MV-4-11 (cell line): ENCODE measurements at places on chromosomes 7 and 10.
A peak's percentile ranks its signal among the peaks of the same experiment; 100 is the strongest.

GRCh38 chr10:80498833-80499741 lies 38.6 kb upstream of the SH2D4B start:
- peak; percentile 94 for DNase-seq

GRCh38 chr7:46999866-47000265 lies 582.0 kb downstream of the TNS3 start:
- DNase-seq: no peak

DNA sequence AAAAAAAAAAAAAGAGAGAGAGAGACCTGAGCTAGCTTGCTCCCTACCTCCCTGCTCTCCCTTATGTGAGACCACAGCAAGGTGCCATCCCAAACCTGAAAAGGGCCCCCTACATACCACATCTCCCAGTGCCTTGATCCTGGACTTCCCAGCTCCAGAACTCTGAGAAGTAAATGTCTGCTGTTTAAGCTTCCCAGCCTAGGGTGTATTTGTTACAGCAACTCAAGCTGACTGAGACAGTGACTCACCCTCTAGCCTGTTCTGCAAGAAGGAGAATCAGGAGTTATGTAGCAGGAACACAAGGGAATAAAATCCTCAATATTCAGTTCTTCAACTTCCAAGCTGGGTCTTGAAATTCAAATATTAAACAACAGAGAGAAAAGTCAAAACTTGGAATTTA lies 52.1 kb upstream of the TMEM72 start:
- DNase-seq: no peak

- DNase-seq: no peak
Measured at GRCh38 chr10:71355886-71356285, 36.8 kb downstream of the SLC29A3 start.

GRCh38 chr10:128086003-128086863 lies 40.0 kb downstream of the MKI67 start:
- peak; percentile 20 for DNase-seq

- DNase-seq: no peak
Measured at GRCh38 chr10:126956712-126957108, 51.5 kb downstream of the DOCK1 start.

GRCh38 chr7:29306319-29306991 lies 111.9 kb downstream of the CHN2 start:
- DNase-seq: no peak

DNA sequence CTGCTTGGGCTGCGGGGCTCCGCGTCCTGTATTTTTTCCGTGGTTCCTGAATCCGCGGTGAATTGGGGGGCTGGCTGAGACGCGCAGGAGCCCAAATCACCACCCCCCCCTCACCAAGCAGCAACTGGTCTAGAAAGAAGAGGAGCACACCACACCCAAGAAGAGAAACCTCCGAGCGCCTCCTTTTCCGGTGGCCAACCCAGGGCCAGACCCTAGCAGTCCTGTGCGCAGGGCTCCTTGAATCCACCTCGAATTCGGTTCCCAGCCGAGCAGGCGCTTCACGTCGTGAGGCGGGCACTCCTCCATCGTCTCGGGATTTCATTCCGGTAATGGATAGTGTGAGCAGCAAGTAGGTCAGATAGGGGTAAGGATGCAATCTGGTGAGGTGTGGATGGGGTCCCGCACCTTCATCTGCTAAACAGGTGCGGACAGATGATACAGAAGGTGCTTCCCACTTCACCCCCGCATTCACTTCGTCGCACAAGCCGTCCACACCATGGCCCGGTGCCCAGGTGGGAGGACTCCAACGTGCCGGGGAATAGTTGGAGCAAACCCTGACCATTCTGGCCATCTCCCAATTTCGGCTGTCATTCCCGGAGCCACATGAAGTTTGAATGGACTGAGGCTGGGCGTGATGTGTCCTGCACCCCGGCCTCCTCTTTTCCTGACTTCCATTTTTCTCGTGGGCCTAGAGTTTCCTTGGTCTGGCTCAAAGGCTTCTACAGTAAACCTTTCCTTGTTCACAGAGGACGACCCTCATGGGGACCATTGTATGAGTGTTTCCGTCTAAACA lies 19.8 kb upstream of the ZNF273 start:
- DNase-seq: no peak

- no peak for DNase-seq
Measured at GRCh38 chr10:127855976-127856375, 36.8 kb downstream of the CLRN3 start.

DNA sequence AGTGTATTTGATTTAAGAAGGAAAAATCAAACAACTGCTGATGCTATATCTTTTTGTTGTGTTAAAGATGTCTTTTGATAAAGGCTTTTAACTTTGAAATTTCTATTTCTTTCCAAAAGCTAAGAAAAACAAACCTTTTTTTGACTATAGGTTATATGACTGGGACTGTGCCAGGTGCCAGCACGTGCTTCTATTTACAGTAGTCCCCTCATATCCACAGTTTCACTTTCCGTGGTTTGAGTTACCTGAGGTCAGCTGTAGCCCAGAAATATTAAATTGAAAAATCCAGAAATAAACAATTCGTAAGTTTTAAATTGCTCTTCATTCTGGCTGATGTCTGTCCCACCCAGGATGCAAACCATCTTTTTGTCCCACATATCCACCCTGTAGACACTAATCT lies 104.3 kb downstream of the BBS9 start:
- no peak for DNase-seq

- peak; percentile 91 for DNase-seq
Measured at GRCh38 chr7:75795831-75796285, 17.7 kb downstream of the CCL24 start.
